Thymus (tissue), 14 donors: ENCODE measurements at places on chromosomes 3 and 15. TPM values are rescaled to one million over a fixed set of nuclear protein-coding genes. Genes with fewer than 3 reads are reported as not detected.

- peak; percentile 48 for DNase-seq
Observed at GRCh38 chr3:30112902-30113484, 493.4 kb upstream of the TGFBR2 start.

GRCh38 chr15:67505675-67506572 is 15.0 kb upstream of the C15orf61 start:
- no peak for DNase-seq

GRCh38 chr3:113111011-113111707 is 100.2 kb upstream of the BOC start:
- no peak for DNase-seq

GRCh38 chr3:137998121-137999042 is 11.6 kb upstream of the CLDN18 start:
- no peak for DNase-seq

DNA sequence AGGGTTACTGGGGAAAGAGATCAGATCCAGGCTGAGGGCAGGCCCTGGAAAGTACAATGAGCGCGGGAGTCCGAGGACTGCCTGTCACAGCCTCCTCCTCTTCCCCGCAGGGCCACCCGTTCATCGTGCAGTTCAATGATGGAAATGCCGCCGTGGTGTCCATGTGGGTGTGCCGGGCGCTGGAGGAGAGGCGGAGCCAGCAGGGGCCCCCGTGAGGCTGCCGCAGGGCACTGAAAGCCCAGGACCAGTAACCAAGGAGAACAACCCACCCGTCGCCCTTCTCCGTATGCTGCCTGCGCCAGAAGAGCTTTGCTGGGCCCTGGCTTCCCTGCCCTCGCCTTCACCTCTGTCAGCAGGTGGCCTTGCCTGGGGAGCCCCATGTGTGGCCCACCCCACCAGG is 18.8 kb upstream of the SKOR1 start:
- DNase-seq, result no peak

- no peak for DNase-seq
Observed at GRCh38 chr3:193688834-193689714, 96.1 kb downstream of the OPA1 start.

GRCh38 chr3:74501007-74501406 is 113.5 kb downstream of the CNTN3 start:
- DNase-seq, result no peak

GRCh38 chr3:8555113-8555661 is 53.6 kb downstream of the LMCD1 start:
- no peak for DNase-seq

GRCh38 chr3:125306620-125307019 is 68.5 kb downstream of the ZNF148 start:
- DNase-seq, result no peak

DNA sequence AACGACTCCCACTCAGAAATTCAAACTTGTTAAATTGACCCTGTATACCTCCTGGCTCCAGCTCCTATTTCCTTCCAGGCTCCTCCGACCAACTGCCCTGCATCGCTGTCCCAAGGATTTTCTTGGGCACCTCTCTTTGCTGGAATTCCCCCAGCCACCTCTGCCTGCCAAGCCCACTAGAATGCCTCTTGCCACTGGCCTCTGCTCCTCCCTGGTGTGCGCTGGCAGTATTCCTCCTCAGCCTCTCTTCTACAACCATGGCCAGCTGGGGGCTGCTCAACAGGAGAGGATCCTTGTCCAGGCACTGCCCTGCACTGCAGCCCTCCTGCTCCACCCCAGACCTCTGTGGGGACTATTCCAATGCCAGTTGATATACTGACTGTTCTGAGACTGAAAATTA is 7.4 kb downstream of the WNT7A start:
- DNase-seq, result no peak

- no peak for DNase-seq
Observed at GRCh38 chr3:157938154-157938779, 168.0 kb downstream of the SHOX2 start.

DNA sequence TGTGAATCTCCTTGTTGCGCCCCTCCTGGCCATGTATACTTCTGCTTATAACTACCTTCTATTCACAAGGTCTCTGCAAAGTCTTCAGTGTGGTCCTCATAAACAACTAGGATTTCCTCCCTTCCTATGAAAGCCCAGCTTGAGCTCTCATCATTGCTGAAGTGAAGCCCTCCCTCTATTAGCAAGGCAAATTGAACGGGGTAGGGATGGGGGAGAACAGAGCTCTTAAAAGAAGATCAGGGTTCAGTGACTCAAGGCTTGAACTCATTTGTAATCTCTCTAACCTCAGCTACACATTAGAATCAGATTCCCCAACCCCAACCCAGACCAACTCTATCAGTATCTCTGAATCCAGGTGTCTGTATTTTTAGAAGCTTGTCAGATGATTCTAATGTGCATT is 88.3 kb upstream of the ST8SIA2 start:
- DNase-seq, result no peak

- DNase-seq, result no peak
Observed at GRCh38 chr15:89023311-89023961, 64.8 kb upstream of the ABHD2 start.

GRCh38 chr3:12984023-12984823 is 89.0 kb downstream of the IQSEC1 start:
- no peak for DNase-seq

DNA sequence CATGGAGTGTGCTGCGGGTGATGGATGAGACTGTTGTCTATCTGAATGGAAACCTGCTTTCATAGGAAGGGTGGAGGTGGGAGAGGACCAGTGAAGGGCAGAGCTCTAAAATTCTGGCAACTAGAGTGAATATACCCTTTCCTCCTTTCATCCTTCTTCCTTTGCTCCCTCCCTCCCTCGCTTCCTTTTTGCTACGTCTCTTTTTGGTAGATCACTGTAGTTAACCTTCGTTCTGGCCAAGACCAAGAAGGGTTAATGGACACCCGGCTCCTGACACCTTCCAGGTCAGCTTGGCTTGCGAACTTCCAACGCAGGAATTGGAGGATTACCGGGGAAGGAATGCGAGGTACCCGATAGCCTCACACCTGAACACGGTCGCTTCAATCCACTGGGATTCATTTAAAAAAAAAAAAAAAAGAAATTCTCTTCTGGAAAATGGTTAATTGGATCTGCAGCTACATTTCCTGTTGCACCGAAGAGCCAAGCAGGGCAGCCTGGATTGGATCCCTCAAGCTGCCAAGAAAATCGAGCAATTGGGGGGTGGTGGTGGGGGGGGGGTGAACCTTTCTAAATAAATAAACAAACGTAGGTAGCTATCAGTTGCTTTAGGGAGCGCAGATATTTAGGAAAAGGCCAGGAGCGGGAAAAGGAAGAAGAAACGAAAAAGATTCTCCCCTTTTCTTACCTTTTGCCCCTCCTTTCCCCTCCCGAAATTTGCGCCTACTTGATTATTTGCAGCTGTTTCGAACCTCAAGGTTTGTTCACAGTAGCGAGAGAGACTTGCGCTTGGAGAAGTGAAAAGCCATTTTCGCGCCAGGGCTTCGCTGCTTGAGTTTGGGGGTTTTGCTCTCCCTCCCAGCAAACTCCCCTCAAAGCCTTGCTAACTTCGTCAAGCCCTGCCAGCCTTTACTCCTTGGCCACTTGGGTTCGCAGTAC is 9.5 kb upstream of the NR2F2 start:
- no peak for DNase-seq

- no peak for DNase-seq
Observed at GRCh38 chr3:150129166-150129565, 158.5 kb upstream of the PFN2 start.

- peak; percentile 36 for DNase-seq
Observed at GRCh38 chr3:118882353-118882947, 152.2 kb downstream of the IGSF11 start.

DNA sequence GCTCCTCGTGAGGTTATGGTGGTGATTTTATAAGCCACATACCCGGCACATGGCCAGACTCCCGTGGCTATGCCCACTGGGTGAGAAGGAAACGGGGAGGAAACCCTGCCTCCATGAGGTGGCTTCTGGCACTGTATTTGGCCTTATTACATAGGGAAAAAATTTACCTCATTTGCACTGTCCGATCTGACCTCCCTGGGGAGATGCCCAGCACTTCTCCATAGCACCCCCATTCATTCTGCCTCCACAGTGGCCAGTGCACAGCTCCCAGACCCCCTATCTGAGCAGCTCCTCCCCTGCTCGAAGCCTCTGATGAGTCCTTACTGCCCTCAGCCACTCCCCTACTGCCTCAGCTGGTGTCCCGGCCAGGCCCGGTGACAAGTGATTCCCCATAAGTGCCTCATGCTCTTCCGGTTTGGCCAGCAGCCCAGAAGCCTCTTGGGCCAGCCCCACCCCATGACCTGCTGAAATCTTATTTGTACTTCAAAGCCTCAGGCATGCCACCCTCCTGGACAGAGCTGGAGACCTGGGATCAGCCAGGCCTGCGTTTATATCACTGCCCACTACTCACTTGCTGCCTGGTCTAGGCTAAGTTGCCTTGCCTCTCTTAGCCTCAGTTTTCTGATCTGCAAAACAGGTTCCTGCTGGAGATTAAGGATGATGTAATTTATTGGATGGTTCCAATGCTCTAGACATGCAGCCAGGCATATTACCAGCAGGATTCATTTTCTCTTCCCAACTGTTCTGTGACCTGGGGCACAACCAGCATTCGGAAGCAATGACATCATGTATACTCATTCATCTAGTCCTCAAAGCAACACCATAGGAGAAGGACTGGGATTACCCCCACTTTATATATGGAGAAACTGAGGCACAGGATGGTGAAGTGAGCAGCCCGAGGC is 30.6 kb upstream of the SLC6A6 start:
- DNase-seq, result no peak

- DNase-seq, result no peak
Observed at GRCh38 chr3:119723022-119723421, 20.2 kb downstream of the CFAP91 start.

DNA sequence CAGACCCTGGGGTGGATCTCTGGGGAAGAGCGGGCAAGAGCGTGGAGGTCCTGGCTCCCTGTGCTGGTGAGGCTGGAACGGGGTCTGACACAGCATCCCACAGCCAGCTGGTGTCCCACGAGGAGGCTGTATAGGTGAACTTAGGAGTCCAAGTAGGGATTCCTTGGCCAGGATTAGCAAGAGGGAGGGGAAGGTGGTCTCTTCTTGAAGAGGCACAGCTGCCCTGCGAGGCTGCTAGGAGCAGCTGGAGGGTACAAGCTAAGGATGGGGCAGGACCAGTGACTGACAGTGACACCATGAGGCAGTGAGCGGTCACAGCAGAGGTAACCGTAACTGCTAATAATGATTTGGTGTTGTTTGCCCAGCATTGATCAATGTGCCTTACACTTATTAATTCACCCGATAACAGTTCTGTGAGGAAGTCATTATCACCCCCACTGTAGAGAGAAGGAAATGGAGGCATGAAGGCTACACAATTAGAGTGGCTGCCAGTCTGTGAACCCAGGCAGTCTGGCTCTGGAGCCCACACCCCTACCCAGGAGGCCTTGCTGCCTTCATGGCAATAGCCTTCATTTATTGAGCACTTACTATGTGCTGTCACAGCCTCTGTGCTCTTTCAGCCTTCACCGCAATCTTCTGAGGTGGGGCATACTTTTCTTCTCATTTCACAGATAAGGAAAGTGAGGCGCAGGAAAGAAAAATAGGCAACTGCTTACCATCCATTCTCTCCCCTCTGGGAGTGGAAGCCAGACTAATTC is 59.4 kb downstream of the TMEM44 start:
- DNase-seq, result peak; percentile 38

Gene CD96
- total RNA-seq, result 80.2 TPM

Gene OCA2
- total RNA-seq, result 0.99 TPM

Gene SYNPR
- total RNA-seq, result 0.09 TPM

Gene PRSS50
- total RNA-seq, result 0.05 TPM

Gene CLDN16
- total RNA-seq, result 0.52 TPM

Gene TP63
- total RNA-seq, result 17.3 TPM

Gene PARP16
- total RNA-seq, result 7.9 TPM

Gene ADAMTS17
- total RNA-seq, result 10.4 TPM

Gene RBP2
- 0.09 TPM for total RNA-seq

Gene CHRFAM7A
- total RNA-seq, result 0.38 TPM

Gene P2RY1
- total RNA-seq, result 2.6 TPM

Gene ITIH1
- 0.52 TPM for total RNA-seq

Gene GPX1
- total RNA-seq, result 204 TPM

Gene EOGT
- total RNA-seq, result 10.0 TPM
